ENCODE measurements at places on chromosomes 12 and 14.

DNA sequence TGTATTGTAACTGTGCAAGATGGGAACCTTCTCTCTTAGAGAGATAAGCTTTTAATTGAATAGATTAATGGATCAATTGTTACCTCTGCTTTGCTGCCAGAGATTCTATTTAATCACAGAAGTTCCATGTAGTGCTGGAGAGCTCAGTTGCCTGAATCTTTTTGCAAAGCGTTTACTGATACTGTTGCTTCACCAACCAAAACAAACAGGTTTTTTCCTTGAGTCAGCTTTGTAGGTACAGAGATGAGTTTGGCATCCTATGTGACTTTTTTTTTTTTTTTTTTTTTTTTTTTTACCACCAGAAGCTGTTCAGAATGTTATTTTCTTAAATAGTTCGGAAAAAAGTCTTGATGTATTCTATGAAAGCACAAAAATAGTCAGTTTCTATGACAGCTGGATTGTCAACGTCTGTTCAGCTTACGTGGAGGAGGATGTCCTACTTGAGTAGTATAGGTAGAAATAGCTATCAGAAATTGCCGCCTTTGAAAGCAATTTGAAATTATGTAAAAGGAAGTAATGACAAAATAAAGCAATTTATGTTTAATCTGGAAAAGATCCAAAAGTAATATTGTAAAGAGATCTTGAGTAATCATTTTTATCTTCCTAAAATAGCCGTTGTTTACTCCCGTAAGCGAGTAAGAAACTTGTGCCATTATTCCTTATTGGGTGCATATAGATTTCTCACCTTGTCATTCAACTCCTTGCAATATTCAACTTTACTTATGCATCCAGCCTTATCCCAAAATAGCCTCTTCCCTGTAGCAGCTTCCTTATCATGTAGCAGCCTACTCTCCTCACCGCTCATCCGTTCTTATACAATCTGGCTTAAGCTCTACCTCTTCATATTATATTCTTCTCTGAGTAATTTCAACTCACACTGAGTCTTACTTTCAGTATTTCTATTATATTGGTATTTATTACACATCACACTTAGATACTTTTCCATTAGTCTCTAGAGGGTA, 5.2 kb downstream of the LRRK2 start:
- no peak for DNase-seq

- no peak for DNase-seq
Measured at GRCh38 chr14:36915081-36915480, 253.4 kb downstream of the PAX9 start.

GRCh38 chr12:91249054-91249453, 66.4 kb upstream of the DCN start:
- no peak for DNase-seq

DNA sequence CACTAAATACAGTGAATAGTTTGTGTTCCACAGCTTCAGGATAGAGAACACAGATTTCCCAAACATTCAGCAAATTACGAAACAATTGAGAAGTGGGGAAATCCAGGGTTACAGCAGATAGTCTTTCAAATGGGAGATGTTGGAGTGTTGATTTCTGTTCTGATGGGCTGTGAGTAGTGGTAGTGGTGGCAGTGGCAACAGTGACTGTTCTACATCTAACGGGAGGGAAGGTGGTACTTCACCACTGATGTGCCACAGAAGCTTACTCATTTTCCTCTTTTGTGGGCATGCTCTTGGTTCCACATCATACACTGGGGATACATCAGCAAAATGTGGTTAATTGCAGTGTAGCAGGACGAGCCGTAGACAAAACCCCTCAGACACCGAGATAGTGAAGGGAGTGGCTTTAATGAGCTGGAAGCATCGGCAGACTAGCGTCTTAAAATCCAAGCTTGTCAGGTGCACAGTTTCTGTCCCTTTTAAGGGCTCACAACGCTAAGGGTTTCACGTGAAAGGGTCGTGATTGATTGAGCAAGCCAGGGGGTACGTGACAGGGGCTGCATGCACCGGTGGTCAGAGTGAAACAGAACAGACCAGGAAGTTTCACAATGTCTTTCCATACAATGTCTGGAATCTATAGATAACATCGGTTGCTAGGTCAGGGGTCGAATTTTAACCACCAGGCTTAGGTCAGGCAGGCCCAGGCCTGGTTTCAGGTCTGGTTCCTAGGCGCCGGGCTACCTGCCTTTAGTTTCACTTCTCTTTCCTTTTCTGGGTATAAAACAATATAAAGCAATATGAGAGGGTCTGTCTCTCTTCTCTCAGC, 330.6 kb upstream of the FBXO33 start:
- no peak for DNase-seq

GRCh38 chr12:89880690-89881350, 172.2 kb upstream of the ATP2B1 start:
- DNase-seq = no peak

DNA sequence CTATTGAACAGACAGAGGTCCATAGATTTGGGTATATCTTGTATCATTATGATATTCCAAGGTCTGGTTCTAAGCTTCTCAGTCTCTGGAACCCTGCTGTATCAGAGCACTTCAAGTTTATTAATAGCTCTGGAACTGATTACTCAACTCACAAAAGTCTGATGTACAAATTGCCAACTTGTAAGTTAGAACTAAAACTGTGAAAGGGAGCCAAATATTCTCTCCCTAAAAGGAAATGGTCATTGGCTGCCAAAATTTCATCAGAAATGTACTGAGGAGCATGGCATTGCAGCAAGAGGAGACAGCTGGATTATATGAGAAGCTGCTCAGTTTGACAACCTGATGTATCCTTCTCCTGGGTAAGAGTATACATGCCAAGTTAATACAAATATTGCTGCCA, 828.8 kb upstream of the SEL1L start:
- DNase-seq = no peak

- DNase-seq = no peak
Measured at GRCh38 chr12:52900896-52901714, 3.8 kb downstream of the KRT8 start.

DNA sequence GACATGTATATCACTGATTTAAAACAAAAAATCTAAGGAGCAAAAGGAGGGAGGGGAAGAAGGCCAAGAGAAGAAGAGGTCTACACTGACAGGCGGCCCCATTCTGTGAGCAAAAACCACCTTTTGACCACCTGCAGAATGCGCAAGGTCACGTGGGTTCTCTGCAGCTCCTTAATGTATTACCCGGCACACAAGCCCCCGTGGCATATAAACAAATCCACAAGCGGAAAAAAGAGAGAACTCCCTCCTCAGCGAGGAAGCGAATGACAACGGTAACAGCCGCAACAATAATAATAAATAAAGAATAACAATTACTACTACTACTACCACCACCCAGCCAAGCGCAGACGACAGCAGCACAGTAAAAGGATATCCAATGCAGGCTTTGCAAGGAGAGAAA, 1.3 kb downstream of the KSR2 start:
- no peak for DNase-seq

- DNase-seq = no peak
Measured at GRCh38 chr14:95044463-95045105, 112.7 kb downstream of the DICER1 start.

DNA sequence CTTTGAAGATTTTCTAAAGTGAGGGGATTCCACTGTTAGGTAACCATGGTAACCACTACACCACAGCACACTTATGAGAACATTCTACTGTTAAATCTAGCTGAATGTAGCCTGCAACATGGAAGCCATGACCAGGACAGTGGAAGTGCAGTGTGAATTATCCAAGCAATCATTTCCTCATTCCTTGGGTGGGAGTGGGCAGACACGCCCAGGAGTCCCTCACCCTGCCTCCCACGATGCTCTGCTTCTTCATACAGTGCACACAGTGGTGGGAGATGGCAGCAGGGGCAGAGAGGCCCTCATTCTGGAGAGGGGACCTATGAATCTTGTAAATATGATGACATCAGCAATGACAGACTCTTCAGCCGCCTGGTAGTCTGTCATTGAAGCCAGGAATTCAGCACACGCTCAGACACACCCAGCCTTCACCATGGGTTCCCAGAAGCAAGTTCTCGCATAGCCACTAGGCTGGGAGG, 70.1 kb upstream of the HOXC13 start:
- DNase-seq = no peak

GRCh38 chr12:88706286-88706685, 126.0 kb upstream of the KITLG start:
- no peak for DNase-seq

GRCh38 chr14:63486738-63487137, 56.4 kb downstream of the PPP2R5E start:
- DNase-seq = no peak

DNA sequence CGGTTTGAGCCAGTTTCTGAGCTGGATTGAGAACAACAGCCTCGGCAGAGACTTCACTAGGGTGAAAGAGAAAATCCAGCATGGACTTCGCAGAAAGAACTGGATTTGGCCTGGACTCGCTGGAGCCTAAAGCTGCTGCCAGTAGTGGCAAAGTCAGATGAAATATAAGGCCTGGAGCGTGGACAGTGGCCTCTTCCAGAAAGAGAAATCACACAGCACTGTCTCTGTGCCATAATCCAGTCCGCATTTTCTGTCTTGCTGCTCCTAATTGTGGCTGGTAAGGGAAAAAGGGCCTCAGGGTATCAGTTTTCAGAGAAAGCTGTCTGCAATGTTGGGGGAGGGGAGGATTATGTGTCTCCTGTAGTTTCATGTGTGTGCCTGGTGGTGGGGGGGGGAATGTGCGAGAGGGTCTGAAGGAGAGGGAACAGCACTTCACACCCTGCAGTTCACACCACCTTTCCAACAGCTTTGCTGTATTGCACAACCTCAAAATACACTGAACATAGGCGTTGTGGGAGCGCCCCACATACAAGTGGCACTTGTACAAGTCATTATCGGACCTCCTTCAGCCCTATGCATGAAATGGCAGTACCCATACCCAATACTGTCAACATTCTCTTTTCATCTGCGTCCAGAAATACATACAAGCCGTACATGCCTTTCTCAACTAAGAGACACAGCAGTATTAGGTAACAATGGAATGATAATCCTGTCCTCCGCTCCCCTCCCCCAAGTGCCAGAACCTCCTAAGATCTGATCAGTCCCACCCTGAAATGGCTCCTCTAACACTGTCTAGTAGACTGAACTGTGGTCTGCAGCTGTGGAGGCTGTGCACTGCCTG, 107.5 kb upstream of the ATF7IP start:
- DNase-seq = no peak

DNA sequence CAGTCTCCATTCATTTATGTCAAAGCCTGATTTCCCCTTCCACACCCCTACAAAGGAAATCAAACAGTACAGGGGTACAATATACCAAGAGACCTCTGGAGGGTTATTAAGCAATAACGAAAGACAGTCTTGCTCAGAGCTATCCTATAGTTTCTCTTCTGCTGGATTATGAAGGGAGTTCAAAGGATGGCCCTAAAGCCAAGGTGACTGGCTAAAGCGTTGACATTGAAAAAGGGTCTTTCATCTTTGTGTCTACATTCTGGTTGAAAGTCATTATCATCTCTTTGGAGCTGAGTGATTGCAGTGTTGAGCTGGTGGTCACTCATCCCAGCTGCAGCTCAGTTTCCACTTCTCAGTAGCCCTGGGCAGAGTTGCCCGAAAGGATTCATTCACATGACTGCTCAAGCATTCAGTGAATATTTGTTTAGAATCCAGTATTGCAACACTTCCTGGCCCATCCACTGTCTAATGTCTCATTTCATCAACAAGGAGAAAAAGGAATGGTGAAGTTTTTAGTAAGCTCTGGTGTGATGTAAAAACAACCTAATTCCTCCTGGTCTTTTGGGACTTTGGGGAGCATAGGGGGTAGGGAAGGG, 19.2 kb upstream of the TBX5 start:
- DNase-seq = no peak

- DNase-seq = no peak
Measured at GRCh38 chr12:5262885-5263284, 169.0 kb upstream of the NTF3 start.

DNA sequence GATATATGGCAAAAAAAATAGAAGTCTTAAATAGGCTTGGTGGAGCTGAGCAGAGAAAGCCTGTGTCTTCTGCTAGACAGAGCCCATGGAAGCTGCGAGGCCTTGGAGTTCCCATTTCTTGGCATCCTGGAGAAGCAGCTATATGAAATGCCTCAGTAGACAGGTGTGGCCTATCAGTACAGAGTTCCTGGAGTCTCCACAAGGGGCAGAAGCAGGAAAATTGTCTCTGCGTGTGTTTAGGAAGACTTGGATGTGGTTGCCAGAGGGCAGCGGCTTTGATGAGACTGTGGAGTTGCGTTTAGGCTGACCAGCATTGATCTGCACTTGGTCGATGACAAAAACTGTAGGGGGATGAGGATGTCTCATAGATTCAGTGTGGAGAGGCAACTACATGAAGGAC, 334.5 kb upstream of the SEL1L start:
- no peak for DNase-seq

DNA sequence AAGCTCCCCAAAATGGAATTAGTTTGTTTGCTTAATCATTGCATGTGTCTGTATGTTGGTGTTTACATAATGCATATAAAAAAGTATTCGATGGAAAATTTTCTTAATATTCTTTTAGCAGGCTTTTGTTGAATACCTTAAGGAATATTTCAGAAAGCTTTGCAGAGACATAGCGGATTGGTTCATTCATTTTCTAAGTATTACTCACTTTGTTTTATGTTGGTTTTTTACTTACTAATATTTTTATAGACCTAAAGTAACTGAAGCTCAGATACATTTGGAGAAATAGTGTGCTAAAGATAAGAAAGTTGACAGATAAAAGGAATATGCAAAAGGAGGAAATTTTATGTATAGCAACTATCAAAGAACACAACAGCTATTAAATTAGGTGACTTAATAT, 191.0 kb downstream of the ERC1 start:
- no peak for DNase-seq

- DNase-seq = no peak
Measured at GRCh38 chr14:23252006-23252405, 14.3 kb downstream of the RNF212B start.

DNA sequence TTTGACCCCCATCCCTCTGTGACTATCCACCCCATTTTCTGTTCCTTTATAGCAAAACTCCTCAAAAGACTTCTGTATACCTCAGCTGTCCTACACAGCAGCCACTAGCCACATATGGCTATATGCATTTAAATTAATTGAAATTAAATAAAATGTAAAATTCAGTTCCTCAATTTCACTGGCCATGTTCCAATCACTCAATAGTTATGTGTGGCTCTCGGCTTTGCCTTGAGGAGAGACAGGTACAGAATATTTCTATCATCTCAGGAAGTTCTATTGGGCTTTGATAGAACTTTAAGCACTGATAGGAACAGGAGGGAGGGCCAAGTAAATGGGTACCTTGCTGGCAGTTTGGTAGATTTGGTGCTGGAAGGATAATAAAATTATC, 280.3 kb upstream of the AMIGO2 start:
- DNase-seq = no peak

- DNase-seq = no peak
Measured at GRCh38 chr14:76891391-76891790, 65.2 kb downstream of the LRRC74A start.

DNA sequence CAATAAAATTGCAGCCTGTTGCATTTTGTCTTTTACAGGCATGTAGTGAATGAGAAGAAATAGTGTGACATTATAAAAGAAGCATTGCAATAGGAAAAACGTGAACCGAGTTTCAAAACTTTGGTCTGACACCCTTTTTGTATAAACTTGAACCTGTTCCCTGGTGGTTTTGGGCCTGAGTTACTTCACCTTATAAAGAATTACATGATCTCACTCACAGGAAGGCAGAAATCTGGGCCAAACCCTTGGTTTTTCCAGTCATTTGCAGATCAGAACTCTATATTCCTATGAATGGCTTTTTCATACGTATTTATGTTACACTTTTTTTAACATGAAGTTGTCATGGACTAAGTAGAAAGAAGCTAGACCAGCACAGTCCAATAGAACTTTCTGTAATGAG, 138.5 kb upstream of the FLRT2 start:
- no peak for DNase-seq

GRCh38 chr14:23143911-23144310, 24.9 kb upstream of the CEBPE start:
- no peak for DNase-seq

Data from Right ventricle myocardium superior (tissue), 1 donor.